ENCODE measurements at places on chromosomes 7 and 10.

DNA sequence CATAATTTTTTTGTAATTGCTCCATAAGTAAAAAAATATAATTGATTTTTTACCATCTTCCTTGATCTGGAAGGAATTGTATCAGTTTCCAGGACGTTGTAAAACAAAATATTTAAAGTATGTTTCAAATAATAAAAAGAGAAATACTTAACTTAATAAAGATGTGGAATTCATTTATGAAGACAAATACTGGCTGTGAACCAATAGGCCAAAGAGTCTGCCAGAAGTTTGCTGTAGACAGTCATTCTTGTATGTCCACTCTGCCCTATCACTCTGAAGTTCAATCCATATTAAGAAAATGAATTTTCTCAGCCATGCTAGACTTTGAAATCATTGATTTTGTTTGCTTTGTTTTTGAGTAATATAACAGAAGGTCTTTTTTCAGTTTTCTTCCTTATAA, 256.4 kb downstream of the TRIL start:
- no peak for DNase-seq

DNA sequence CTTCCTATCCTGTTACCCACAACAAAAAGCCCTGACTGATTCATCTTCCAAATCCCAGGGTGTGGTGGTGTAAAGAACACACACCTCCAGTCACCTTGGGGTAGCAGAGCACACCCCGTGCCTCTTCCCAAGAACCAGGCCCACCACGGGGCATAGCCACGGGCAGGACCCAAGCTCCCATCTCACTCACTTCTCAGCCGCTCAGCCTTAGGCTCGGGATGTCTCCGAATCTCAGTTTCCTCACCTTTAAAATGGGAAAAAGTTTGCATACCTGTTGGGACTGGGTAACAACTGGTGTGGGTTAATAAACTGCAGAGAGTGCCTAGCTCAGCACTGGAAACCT, 139.0 kb downstream of the FGFR2 start:
- DNase-seq: no peak

GRCh38 chr7:131166066-131166465, 161.6 kb upstream of the MKLN1 start:
- no peak for DNase-seq

- no peak for DNase-seq
These were observed 146.3 kb downstream of the ADARB2 start for GRCh38 chr10:1591045-1591444.

DNA sequence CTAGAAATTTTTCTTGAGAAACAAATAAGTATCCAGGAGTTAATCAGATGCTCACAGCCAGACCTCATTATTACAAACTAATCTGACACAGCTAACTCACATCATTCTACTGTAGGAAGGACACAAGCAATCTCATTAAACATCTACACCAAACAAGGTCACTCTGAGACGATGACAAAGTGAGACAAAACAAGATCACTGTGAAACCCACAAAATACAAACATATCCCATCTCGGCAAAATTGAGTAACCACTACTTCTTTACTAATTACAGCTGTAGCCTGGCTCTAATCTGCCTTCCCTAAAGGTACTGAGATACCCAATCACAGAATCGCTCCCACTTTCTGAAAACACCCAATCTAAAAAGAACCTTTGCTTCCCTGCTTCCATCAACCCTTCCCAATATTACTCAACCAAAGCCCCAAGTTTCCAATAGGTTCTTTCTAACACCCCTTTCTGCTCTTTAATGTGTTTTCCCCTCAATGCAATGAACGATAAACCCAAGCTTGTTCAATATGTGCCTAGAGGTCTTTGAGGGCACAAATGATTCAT, 26.9 kb downstream of the CCDC6 start:
- DNase-seq: no peak

DNA sequence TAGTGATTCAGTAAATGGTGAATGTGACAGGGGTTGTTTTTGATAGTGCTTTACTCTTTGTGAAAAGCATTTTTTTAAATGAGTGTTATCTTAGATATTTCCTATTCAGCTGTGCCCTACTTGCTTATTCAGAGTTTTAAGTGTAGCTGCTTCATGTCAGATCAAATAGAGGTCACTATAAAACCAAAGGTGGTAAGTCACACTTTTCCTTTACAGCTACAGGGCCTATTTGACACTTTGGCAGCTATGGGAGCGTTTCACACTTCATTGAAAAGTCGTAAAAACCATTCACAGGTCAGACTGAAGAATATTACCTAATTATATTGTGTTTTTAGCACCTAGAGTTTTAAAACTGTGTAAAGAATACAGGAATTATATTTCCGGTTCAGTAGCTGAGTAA, 67.3 kb downstream of the ANKIB1 start:
- no peak for DNase-seq

GRCh38 chr7:39746103-39746819, 122.9 kb downstream of the RALA start:
- DNase-seq: peak; percentile 67

GRCh38 chr7:122304319-122304975, at the start of gene FEZF1:
Gene FEZF1 (minus strand): TSS chr7:122304750. CDS start chr7:122304437, 313 bp downstream.
- peak; percentile 74 for DNase-seq

GRCh38 chr7:116578526-116578925, 53.7 kb downstream of the CAV1 start:
- DNase-seq: no peak

DNA sequence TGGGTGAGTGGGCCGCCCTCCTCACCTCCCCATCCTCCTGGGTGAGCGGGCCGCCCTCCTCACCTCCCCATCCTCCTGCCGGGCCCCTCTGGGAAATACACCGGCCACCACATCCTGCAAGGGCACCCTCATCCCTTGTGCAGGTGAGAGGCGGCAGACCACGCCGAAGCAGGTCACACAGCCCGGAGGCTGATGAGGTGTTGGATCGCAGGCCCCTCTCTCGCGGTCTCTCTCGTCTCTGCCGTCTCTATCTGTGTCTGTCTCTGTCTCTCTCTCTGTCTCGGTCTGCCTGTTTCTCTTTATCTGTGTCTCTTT, 30.8 kb upstream of the FOXL3 start:
- DNase-seq: no peak

GRCh38 chr7:42886129-42886528, 25.7 kb downstream of the C7orf25 start:
- DNase-seq: no peak

DNA sequence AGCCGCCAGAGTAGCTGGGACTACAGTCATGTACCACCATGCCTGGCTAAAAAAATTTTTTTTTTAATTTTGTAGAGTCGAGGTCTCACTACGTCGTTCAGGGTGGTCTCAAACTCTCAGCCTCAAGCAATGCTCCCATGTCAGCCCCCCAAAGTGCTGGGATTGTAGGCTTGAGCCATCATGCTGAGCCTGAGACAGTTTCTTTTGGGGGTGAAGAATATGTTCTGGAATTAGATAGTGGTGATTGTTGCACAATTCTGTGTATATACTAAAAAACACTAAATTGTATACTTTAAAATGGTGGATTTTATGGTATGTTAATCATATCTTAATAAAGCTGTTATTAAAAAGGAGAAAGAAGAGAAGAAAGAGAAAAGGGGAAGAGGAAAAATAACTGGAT, 1.5 kb downstream of the CUZD1 start:
- no peak for DNase-seq

DNA sequence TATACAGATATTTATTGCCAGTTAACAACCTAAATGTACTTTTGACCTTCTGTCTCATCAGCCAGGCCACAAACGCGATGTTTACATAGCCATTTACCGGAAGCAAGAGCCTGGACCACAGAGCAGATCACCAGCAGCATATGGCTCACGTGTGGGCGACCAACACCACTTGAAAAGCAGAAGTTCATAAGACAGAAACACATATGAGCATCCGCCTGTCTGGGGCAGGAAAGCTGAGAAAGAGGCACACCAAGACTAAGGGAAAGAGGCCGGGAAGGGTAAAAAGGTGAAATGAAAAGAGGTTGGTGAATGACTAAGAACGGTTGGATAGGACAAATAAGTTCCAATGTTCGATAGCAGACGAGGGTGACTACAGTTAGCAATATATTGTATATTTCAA, 1.3 kb downstream of the ABCB1 start:
- DNase-seq: no peak

GRCh38 chr10:51270936-51271530, 196.7 kb downstream of the PRKG1 start:
- no peak for DNase-seq

DNA sequence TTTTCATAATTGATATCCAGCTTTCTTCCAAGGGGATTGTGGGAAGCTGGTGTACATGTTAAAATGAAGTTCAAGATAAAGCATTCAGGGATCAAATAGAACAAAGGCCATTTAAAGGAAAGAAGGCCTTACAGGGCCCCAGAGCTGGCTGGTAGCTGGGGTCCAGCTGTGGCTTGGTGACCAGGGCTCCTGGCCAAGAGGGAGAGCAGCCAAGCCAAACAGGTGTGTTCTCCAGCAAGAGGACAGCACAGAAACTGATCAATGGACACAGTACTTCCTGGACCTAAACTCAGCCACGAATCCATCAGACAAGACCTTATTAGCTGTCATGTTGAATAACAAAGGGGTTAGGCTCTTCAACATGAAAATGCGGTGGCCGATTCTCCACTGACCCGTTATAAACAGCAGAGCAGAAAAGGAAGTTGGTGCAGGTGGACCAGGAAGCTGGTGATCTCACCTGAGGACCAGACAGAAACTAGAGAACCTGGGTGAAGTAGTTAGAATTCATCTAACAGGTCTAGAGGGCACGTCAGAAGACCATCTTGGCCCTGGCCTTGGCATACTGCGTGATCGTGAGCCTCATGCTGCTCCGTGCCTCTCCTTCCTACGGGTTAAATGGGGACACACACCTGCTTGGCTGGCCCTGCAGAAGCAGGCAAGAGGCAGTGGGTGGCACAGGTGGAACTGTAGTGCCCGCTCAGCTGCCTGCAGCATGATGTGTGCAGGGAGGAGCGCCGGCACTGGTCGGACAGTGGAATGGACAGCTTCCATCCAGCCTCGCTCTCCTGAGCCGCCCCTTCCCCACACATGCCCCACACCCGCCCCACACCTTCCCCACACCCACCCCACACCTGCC, 53.8 kb downstream of the PARP12 start:
- DNase-seq: no peak

GRCh38 chr7:79548727-79549126, 95.3 kb upstream of the MAGI2 start:
- peak; percentile 61 for DNase-seq

DNA sequence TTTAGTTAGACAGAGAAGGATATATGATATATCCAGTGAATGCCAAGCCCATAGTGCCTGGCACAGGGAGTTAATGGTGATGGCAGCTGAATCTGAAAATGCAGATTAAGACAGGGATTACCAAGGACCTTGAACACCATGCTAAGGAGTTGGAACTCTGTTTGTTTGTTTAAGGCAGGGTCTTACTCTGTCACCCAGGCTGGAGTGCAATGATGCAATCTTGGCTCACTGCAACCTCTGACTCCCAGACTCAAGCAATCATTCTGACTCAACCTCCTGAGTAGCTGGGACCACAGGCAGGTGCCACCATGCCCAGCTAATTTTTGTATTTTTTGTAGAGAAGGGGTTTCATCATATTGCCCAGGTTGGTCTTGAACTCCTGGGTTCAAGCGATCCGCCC, 1.6 kb downstream of the AKR1D1 start:
- no peak for DNase-seq

DNA sequence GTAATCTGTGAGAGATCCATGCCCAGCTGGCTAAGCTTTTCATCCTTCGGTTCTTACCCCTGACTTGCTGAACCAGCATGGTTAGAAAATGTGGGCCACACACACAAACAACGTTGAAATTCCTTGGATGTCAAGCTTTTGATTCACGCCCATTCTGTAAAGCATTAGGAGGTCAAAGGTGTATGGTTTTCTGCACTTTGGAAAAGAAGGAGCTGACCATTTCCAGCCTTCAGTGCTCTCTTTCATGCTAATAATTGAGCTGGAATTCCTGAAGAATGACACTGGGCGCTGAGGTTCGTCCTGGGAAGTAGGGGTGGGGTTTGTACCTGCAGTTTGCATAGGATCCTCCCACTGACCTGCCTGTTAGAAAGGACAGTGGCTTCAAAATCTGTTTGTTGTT, 23.1 kb downstream of the KLF6 start:
- no peak for DNase-seq

DNA sequence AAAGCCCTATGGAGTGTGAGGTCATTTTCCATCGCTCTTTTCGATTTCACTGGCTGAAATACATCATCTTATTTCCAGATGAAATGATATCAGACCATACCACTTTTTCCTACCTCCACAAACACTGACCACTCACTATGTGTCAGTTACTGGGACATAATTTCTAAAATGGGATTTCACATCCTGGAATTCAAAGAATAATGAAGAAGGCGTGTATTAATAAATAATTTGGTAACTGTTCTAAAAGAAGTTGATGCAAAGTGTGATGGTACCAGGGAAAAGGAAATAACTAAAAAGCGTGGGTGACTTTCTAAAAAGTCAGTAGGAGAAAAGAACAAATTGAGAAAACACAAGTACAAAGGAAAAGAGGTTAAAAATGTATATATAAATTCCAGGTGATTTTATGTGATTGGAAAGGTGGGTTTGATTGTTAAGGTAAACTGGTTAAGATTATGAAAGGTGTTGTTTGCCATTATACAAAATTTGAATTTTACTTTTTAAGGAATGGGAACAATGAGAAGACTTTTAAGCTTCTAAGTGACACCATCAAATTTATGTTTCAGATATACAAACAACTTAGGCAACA, 764 bp upstream of the NDUFA5 start:
- no peak for DNase-seq

DNA sequence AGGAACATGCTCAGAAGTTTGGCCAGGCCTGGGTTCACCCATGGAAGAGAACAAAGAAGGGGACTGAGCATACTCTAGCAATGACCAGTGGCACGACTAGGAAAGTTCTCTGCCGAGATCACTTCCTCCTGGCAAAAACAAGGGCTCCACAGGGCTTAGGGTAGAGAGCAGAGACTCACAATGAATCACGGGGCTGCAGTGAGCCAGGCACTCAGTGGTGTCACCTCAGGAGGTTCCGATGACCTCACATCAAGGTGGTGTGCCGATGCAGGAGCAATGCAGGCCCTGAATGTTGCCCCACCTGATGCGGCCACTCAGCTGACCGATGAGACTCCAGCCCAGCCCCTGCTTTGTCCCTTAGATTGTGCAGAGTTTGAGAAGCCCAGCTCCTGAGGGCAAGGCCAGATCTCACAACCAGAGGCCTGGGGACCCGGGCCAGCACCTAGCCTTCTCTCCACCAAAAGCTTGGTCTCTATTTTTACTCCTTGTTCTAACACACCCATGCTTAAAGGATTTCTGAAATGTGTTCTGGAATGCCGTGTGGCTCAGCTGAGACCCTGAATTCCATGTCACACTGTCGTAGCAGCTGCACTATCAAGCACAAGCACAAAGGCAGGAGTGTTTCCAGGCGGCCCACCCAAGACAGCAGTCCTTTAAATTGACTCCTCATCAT, 60.9 kb downstream of the COBL start:
- DNase-seq: no peak

- no peak for DNase-seq
These were observed 58.2 kb downstream of the TMEM270 start for GRCh38 chr7:73918926-73919693.

GRCh38 chr7:5681979-5682546, 99.4 kb downstream of the RNF216 start:
- DNase-seq: no peak

DNA sequence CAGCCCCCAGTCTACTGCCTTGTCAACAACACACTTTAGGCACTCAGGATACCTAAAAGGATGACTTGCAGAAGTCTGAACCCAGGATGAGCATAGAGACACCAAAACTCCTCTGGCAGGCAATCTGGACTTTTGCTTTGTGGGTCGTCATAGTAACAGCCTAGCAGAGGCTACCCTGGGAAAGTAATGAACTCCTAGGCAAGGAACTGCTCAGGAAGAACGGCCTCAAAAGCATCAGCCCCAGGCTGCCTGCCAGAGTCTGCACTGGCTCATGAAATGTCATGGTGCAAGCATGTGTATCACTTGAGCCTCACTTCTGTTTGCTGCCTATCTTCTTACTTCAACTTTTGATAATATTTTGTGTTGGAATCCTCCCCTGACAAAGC, 715.1 kb downstream of the GRID1 start:
- DNase-seq: no peak
